ENCODE measurements at places on chromosomes 6 and 20.

- DNase-seq = no peak
Measured at GRCh38 chr6:170165085-170165470, 125.8 kb downstream of the DLL1 start.

DNA sequence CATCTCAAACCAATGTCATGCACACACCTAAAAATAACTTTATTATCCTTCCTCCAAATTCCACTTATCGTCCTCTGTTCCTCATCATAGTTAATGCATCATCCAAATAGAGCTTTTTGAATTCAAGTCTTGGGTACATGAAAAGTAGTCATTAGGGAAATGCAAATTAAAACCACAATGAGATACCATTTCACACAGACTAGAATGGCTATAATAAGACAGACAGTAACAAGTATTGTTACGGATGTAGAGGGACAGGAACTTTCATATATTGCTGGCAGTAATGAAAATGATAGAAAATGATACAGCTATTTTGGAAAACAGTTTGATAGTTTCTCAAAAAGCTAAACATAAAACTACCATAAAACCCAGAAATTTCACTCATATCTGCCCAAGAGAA lies 59.1 kb downstream of the FHL5 start:
- DNase-seq = no peak

GRCh38 chr6:40788661-40789655 lies 201.8 kb upstream of the LRFN2 start:
- DNase-seq = no peak

DNA sequence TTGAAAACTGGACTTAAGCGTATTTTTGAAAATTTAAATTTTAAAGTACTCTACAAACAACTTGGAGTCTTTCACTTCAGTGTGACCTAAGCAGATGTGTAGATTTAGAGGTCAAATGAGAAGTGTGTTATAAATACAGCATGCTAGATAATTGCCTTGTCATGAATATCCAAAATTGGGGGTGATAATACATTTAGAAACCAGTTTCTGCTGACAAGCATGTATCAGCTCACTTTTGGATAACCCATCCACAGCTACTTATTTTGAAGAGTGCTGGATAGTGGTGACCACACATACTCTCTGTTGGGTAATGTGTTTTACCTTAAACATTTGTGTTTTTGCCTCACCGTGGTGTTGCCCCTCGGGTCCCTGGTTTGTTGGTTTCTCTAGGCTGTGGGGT lies 14.9 kb downstream of the RREB1 start:
- DNase-seq = no peak

DNA sequence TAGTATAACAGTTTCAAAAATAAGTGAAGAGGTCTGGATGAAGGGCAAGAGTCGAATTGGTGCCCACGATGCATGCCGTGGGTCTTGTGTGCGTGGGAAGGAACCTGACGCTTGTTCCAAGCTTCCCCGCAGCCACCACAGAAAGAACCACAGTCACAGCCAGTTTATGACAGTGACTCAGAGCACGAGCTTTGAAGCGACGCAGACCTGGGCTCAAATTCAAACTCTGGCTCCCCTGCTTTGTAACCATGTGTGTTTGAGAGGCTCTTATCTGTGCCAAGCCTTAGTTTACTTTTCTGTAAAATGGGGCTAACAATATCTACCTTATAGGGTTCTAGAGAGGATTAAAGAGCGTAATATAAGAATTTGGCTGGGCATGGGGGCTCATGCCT lies 65.5 kb downstream of the SYNJ2 start:
- no peak for DNase-seq

GRCh38 chr6:149964308-149965193 lies 808 bp downstream of the ULBP1 start:
- DNase-seq = peak; percentile 5

DNA sequence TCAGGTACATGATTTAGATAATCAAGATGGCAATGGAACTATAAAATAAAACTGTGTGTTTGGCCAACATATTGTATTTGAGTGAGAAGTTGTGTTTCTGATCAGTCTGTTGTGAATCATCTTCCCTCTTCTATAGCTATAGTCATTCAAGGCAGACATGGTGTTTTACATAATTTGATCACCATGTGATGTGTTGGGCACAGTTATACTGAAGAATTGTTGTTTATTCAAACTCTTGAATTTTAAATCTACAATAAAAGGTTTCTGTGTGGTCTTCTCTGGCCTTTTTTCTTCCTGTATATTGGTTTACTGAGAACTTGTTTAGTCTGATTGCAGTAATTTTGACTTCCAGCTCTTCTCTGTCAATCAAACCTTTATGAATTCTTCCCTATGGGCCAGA lies 4.4 kb downstream of the RNF182 start:
- DNase-seq = no peak

DNA sequence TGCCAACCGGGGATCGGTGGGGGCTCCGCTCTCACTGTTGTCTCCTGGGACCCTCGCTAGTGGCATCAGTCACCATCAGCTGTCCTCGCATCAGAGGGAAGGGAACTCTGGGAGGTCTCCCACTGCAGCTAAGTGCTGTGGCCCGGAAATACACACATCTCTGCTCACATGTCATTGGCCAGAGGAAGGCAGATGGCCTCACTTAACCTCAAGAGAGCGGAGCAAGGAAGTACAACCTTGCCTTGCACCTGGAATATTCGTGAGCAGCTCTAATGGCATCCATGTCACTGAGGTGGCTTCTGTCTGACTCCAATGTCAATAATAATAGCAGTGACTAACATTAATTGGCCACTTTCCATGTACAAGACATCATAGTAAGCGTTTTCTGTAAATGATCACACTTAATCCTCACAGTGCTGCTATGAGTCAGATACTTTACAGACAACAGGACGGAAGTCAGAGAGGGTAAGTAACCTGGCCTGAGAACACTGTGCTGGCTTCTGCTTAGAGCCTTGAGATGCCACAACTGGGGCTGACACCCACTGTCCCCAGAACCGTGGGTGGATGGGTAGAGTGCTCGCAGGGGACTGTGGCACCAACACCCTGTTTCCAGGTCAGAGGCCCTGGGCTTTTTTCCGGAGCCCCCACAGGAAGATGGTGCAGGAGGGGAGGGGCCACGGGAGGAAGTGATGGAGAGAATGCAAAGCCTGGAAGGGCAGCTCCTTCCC lies 6.0 kb downstream of the LHFPL5 start:
- DNase-seq = no peak

DNA sequence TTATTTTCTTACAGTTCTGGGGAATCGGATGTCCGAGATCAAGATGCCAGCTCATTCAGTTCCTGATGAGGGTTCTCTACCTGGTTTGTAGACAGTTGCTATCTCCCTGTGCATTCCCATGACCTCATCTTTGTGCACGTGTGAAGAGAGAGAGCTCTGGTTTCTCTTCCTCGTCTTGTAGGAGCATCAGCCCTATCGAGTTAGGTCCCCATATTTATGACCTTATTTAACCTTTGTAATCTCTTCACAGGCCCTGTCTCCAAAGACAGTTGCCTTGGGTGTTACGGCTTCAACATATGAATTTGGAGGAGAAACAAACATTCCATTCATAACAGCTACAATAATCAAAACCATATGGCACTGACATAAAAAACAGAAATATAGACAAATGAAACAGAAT lies 455.3 kb downstream of the HACE1 start:
- no peak for DNase-seq

DNA sequence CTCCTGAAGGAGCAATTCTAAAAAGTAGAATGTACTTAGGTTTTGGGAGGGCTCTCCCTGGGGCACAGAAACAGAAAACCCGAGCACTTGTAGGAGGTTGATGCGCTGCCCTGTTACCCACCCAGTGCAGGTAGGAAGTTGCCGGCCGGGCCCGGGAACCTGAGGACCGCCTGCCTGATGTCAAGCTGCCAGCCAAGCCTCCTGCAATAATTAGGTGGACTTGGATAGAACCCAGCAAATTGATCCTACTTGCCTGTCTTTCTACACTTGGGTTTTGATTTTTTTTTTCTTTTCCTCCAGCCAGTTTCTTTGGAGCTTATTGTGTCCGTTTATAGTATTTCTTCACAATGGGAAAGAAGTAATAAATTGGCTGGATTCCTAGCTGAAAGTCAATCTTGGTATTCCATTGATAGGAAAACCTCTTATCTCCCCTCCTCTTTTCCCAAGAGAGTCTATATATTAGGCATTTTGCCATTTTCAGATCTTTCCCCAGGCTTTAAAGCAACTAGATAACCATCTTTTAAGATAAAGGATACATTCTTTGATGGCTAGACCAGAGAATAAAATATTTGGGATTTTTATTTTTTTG lies 78.3 kb upstream of the FYN start:
- DNase-seq = no peak

DNA sequence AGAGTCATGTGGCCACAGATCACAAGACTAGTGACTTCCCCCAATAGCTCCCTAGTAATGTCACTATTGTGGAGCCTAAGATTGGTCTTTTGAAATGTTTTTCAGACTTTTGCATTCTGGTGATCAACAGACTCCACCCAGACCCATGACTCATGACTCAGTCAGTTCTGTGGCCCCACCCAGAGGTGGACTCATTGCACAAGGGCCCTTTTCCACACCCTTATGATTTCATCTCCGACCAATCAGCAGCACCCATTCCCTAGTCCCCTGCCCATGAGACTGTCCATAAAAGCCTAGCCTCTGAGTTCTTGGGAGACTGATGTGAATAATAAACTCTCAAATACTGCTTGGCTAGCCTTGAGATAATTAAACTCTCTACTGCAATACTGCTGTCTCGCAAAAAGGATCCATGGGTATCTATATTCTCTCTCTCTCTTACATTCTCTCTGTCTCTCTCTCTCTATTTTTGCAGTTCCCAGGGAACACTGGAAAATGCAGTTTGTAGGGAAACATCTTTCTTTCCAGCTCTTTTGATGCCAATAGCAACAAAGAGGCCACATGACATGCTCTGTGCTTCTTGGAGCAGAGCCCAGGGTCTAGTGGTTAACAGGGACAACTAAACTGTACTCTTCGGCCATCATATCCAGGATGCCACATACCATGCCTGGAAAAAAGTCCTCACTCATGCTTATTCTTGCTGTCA lies 71.3 kb upstream of the IYD start:
- DNase-seq = no peak

GRCh38 chr6:34973547-34974248 lies 84.6 kb downstream of the ANKS1A start:
- DNase-seq = no peak

- no peak for DNase-seq
Measured at GRCh38 chr6:81553216-81553615, 199.3 kb downstream of the TENT5A start.

GRCh38 chr6:157550114-157550989 lies 169.4 kb downstream of the ZDHHC14 start:
- DNase-seq = no peak

DNA sequence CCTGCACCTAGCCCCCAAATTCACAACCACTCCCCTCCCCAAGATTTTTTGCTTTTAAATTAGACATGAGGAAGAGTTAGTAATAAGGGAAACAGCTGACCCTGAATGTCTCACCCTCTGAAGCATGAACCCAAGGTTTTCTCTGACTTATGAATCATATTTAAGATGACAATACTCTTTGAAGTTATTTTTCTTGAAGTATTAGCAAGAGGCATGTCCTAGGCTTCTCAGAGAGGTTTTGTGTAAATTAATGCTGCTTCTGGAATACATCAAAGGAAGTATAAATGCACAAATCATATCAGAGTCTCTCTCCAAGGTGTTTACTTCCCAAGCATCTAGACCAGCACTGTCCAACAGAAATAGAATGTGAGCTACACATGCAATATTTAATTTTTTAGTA lies 408.1 kb upstream of the MARCKS start:
- no peak for DNase-seq

DNA sequence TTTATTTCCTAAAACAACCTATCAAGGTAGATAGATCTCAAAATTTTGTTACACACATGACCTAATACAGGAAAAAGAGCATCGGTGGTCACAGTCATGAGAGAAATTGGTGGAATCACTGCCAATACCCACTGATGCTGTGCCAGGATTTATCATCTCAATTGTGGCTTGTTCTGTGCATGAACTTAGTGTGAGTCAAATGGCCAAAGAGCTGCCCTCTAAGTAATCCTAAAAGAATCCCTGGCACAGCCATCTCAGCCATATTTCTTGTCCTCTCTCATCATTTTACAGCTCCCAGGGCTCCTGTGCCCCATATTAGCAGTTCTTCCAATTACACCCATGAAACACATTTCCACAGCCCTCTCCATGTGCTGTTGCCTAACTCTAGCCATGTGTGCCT lies 6.1 kb downstream of the GSTA5 start:
- no peak for DNase-seq

- DNase-seq = no peak
Measured at GRCh38 chr6:110067837-110068591, 89.9 kb downstream of the GPR6 start.

DNA sequence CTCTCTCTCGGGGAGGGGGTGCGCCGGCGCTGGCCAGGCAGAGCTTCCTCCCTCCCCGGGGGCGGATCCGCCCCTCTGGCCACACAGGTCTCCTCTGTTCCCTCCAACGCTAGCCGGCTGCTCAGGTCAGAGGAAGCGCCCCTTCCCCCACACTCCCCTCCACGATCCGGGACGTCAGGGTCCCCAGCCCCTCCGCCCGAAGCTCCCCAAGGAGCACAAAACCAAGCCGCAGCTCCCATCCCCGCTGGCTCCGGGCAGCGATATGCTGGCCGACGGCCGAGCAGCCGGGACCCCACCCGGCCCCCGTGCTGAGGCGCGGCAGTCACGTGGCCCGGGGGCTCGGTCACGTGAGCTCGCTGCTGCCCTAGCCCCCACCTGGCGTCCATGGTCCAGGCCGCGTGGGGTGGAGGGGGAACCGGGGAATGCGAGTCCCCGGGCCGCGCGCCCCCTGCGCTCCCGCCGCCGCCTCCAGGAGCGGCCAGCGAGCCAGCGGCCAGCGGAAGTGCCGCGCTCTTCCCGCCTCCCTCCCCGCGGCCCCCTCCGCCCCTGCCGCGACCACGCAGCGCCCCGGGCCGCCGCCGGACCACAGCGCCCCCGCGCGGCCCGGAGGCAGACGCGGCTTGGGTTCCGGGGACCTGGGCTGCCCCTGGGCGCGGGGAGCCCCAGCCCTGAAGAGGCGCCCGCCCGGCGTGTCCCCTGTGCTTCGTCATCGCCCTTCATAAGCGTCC lies at the start of gene SLC35B2:
Gene SLC35B2, minus strand, starts transcription at position 504 of the 728 bp plus-strand sequence. Its CDS starts 118 bp downstream, at position 386.
- peak; percentile 78 for DNase-seq

- DNase-seq = no peak
Measured at GRCh38 chr20:34573541-34574300, 15.2 kb downstream of the MAP1LC3A start.

- DNase-seq = no peak
Measured at GRCh38 chr6:45477790-45478189, 100.1 kb upstream of the SUPT3H start.

All from cerebellar cortex (tissue), 1 donor.